Activated CD8-positive, alpha-beta memory T cell treated with anti-CD3 and anti-CD28 coated beads for 24 hours (primary cell): ENCODE measurements at places on chromosomes 13 and 19.

- no peak for DNase-seq
Observed at GRCh38 chr19:2528675-2529101, 52.8 kb downstream of the GADD45B start.

- DNase-seq = no peak
Observed at GRCh38 chr19:37947778-37948177, 40.8 kb downstream of the SIPA1L3 start.

GRCh38 chr19:51146751-51147150, 4.7 kb downstream of the SIGLEC7 start:
- peak; percentile 28 for DNase-seq

DNA sequence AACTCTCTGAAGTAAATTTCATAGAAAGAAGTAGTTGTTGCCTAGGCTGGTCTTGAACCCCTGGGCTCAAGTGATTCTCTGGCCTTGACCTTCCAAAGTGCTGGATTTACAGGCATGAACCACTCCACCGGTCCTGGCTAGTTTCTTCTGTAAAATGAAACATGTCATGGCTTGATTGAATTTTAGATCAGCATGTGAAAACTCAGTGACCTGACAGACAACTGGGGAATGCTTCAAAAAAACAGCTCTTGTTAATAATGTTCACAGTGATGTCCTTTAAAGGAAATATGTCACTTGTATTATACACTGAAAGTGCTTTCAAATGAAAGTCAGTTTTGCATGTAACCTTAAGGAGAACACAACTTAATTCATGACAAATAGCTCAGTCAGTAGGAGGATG, 118.2 kb downstream of the KLF5 start:
- no peak for DNase-seq

GRCh38 chr19:17359905-17360800, 17.0 kb downstream of the PLVAP start:
- DNase-seq = no peak

DNA sequence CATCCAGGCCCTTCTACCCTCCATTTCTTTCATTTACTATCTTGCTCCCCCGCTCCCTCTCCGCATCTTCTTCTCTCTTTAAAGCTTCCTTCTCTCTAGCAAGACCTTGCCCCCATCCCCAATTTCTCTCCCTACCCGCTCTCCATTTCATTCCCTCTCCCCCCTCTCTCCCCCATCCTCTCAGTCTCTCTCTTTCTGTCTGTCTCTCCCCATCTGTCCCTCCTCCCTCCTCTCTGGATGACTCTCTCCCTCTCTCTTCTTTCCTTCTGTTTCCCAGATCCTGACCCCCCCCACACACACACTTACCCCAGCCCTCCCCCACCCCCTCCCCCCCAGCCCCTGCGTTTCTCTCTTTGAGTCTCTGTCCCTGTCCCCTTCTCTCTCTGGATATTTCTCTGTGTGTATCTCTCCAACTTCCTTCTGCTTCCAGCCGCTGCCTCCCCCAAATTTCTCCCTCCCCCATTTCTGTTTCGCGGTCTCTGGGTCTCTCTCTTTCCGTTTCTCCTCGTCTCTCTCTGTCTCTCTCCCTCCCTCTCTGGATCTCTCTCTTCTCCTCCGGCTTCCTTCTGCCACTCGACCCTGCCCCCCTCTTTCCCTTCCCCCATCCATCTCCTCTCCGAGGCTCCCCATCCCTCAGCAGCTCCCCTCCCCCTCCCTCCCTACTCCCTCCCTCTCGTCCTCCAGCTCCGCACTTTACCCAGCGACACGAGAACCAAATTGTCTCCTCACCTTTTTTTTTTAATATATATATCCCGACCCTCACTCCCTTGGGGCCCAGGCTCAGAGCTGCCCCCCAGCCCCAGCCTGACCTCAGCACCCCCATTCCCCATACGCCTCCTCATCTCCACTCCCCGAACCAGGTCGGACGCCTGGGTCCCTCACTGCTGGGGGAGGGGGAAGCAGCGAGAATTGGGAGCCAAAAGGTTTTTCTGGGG, 3.6 kb upstream of the CACNG8 start:
- no peak for DNase-seq

DNA sequence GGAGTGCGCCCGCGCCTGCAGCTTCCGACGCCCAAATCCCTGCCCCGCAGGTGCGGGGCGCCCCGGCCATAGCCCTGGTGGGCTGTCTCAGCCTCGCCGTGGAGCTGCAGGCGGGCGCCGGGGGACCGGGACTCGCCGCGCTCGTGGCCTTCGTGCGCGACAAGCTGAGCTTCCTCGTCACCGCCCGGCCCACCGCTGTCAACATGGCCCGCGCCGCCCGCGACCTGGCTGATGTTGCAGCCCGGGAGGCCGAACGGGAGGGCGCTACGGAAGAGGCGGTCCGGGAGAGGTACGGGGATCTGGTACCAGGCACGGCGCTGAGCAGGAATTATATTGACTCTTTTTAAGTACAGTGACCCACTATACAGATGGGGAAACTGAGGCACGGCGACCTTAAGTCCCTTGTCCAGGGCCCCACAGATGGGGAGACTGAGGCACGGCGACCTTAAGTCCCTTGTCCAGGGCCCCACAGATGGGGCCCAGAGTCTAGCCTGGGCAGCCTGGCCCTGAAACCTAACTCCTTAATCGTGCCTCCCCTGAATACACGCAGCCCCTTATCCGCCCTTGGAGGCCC, 586 bp downstream of the MRI1 start:
- peak; percentile 74 for DNase-seq

DNA sequence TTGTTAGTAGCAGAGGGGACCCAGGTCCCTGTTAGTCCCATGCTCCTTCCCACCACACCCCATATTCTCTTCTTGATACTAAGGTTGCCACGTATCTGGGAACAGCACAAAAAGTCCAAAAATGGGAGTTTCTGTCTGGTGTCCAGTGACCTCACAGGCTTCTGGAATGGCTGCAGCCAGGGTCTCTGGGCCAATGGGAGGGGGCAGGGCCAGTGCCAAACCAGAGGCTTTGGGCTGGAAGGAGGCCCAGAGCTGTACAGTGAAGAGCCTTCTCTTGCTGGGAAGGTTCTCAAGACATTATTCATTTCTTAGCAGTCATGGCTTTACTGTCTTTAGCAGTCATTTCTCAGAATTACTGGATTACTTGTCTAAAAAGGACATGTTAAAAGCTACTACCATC, 119.2 kb downstream of the FRY start:
- no peak for DNase-seq
